ENCODE measurements at places on chromosomes 7 and 10.

- DNase-seq, result no peak
These were observed 376.0 kb downstream of the GALNT17 start for GRCh38 chr7:71507680-71508602.

DNA sequence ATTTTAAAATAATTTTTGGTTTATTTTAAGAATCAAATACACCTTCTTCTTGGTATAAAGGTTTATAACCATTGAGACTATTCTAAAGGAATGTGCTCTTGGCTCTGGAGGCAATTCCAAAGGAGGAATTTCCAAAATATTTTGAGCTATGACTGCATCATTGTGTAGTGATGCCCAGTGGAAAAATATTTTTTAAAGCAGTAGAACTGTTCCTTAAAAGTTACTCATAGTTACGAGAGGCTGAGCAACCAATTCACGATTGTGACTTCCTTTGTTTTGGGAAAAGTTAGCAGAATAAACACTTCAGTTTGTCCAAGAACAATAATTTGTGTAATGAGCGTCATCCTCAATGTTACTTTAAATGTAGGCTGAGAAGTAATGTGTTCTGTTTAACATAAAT is 233.6 kb downstream of the BAMBI start:
- DNase-seq, result no peak

GRCh38 chr7:111785076-111785475 is 222.8 kb upstream of the IMMP2L start:
- DNase-seq, result no peak

DNA sequence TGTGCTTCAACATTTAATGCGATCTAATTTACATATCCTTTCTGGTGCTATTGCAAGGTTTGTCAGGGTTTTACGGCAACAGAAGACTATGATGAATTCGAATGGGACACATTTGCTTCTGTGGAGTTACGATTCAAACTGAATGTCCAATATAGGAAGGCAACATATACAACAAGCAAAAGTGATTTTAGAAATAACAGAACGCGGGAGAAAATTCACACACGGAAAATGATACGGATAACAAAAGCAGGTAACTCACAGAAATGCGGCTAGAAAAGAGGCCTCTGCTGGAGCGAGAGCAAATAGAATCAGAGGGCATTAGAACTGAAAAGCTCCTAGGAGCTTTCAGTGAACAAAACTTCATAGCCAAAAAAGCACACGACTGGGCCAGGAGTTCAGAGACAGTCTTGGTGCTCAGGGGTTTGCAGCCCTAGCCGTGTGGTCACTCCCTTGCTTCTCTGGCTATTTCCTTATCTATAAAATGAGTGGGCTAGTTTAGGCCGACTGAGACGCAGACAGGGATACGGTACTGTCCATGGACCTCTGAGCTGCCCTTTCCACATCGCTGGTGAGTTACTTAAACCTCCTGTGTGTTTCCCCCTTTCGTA is 557 bp upstream of the TAX1BP1 start:
- DNase-seq, result no peak

GRCh38 chr7:43537765-43538403 is 45.0 kb upstream of the STK17A start:
- no peak for DNase-seq

GRCh38 chr10:4813023-4813422 is 13.0 kb upstream of the AKR1E2 start:
- DNase-seq, result no peak

- no peak for DNase-seq
These were observed 4.6 kb downstream of the REPIN1 start for GRCh38 chr7:150373049-150373801.

GRCh38 chr7:46738796-46739195 is 817.7 kb upstream of the IGFBP3 start:
- DNase-seq, result no peak

DNA sequence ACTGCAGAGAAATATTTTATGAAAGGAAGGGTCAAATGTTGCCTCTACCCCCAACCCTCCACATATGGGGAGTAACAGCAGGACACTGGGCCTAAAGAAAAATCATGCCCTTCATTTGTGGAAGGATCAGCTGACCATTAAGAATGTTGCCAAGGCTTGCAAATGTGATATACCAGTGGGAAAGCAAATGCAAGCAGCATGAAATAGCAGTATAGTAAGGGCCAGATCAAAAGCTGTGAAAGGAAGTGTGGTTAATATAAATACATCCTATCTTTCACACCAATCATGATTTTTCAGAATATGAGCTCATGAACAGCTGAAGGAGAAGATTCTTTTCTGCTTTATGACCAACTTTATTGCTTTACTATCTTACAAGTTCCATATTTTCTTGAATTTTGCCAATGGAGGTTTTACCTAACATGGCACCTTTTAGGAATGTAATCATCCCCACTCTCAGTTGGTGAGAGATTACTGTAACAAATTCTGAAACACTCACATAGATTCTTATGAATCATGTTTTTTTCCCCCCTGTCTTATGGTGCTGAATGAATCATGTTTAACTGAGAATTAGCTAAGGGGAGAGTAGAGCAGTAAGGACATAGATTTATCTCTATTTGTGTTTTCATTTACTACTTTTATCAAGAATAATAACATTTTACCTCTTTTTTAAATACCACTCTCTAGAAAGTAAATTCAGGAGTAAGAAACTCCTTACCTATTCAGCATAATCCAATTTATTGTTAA is 12.1 kb upstream of the ATAD1 start:
- no peak for DNase-seq

GRCh38 chr7:138396251-138397070 is 63.6 kb upstream of the TRIM24 start:
- no peak for DNase-seq

- DNase-seq, result no peak
These were observed 35.2 kb downstream of the COL26A1 start for GRCh38 chr7:101397770-101398324.

DNA sequence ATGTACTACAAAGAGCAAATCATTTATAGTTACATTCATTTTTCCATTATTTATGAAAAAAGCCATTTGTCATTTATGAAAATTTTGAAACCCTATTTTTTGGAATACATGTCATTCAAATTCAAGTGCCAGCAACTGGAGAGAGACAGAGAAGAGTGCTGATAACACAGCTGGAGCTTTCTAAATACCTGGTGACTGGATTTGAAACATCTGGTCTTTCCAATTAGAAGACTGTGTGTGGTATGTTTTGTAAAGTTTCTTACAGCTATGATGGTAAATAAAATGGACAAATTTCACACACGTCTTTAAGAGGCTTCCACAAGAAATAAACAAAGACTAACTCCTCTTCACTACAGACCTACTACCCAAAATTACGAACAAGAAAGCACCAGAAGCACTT is 56.8 kb downstream of the CHCHD3 start:
- no peak for DNase-seq

GRCh38 chr10:71972746-71973695 is 8.8 kb downstream of the CHST3 start:
- DNase-seq, result no peak

GRCh38 chr7:135743907-135744731 is 4.5 kb downstream of the FAM180A start:
- DNase-seq, result no peak

- no peak for DNase-seq
These were observed 115.3 kb downstream of the JAZF1 start for GRCh38 chr7:28065308-28065707.

GRCh38 chr10:6871128-6871527 is 291.1 kb upstream of the PRKCQ start:
- no peak for DNase-seq

DNA sequence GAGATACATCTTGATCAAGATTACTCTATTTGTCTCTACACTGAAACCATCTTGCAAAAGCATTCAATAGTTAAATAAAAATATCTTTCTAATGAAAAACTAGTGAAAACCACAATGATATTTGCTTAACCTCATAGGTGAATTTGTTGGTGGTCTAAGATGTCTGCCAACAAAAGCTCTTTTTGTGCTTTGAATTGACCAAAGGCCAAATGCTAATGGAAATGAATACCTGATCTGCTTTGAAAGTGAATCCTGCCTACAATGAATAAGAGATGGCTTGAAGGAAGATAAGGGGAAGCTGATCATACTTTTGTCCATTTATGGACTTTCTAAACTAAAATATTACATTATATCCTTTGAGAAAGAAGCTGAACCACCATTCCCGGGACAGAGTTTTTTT is 228.9 kb upstream of the ETV1 start:
- DNase-seq, result no peak

DNA sequence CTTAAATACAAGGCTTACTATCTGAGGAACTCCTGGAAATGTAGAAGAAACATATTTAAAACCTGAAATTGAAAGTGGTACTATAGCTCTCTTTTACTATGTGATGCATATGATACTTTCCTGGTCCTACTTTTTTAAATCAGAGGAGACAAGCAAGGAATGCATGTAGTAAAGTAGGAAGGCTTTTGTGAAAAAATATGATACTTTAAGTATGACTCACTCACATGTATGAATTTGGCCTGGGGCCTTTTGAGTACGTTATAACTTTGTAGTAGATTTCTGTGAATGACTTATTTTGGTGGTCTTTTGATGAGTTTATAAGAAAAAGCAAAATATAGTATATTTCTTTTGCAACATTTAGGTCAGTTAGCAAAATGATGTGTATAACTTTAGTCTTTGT is 53.8 kb downstream of the TAX1BP1 start:
- DNase-seq, result no peak

GRCh38 chr7:64494912-64495461 is 67.9 kb downstream of the ZNF680 start:
- DNase-seq, result no peak

DNA sequence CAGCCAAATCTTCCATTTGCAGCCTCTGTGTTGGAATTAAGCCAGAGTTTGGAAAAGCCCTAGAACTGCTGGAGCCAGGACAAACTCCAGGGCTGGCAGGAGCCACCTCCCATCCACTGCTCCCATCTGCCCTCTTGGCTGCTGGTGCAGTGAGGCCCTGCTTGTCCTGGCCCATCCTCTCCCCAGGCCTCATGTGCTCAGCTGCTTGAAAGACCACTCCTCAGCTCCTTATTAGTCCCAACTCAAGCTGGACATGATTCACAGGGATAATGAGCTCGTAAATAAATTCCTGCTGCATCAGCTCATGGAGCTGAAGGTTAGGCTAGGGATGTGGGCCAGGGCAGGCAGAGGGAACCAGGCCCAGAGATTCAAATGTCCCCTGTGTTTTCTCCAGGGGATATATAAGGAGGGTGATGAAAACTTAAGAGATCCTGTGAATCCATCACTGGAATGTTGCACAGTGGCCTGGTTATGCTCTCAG is 282.8 kb downstream of the RPS24 start:
- no peak for DNase-seq

GRCh38 chr10:63128443-63128842 is 4.7 kb upstream of the NRBF2 start:
- DNase-seq, result no peak

DNA sequence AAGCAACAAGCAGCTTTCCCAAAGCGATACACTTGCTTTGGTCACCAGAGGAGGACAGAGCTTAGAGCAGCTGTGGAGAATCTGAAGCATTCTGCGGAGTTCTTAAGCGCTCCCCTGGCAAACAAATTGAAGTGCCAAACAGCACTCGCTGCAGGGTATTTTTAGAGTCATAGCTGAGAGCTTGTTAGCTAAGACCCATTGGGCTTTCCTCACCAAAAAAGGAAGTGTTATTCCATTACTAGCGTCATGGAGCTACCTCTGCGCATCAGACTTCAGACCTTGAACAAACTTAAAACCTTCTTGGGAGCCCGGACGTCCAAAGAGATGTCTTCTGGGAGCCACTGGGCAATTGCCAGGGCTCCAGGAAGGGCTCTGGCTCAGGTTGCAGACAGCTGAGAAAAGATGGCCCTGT is 23.2 kb upstream of the BMPR1A start:
- no peak for DNase-seq

GRCh38 chr10:80542053-80542452 is 4.4 kb downstream of the SH2D4B start:
- DNase-seq, result no peak

- no peak for DNase-seq
These were observed 538.7 kb downstream of the DNAJB6 start for GRCh38 chr7:157875230-157876179.
